T-cell (primary cell): ENCODE measurements at places on chromosomes 11 and 22.

- no peak for DNase-seq
Measured at GRCh38 chr22:42645341-42645937, 3.8 kb downstream of the CYB5R3 start.

- no peak for DNase-seq
Measured at GRCh38 chr11:128469220-128469619, 118.1 kb downstream of the ETS1 start.

GRCh38 chr11:11081776-11082175, 223.9 kb upstream of the ZBED5 start:
- no peak for DNase-seq

GRCh38 chr11:81380395-81380794, 1353.3 kb downstream of the FAM181B start:
- DNase-seq: no peak

DNA sequence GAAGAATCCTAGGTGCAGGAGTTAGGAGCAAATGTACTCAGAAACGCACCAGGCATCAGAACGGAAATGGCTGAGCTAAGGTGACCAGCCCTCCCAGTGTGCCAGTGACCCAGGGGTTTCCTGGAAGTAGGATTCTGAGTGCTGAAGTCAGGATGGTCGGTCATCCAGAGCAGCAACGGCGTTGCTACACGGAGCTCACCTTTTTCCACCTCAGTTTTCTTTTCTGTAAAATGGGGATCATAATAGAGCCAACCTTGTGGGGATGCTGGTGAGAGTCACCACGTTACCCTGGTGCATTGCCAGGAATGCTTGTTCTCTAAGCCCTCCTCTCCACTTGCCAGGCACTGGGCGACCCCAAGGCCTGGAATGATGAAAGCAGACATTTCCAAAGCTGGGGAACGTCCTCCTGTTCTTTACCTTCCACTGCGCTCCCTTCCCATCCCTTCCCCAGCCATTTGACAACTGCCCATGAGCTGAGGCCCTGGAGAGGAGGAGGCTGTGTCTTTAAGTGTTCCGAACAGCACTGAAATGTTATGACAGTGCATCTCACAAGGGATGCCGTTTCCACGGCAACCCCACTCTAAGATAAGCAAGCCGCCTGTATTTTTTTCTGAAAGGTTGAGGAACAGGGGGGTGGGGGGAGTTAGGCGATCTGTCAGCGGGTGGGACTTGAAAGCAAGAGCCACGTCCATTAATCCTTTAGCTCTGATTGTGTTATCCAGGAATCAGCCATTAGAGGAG, 66.8 kb downstream of the TSPAN18 start:
- no peak for DNase-seq

- no peak for DNase-seq
Measured at GRCh38 chr11:17240780-17241179, 33.0 kb upstream of the PIK3C2A start.

DNA sequence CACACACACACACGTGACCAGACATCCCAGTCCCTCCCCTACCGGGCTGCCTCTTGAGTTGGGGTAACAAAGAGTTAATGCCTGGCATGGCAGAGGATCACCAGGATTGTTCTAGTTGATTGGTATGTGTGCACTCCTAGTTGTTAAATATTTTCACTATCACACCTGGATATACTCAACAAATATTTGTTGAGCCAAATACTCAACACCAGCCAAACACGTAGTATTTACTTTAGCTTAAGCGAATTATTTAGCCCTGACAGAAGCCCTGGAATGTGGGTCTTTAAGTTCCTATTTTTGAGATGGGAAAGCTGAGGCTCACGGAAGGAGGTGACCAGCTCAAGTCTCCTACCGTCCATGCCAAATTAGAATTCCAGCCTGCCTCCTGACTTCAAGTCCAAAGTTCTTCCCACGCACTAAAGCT, 10.5 kb downstream of the CD3E start:
- DNase-seq: no peak

DNA sequence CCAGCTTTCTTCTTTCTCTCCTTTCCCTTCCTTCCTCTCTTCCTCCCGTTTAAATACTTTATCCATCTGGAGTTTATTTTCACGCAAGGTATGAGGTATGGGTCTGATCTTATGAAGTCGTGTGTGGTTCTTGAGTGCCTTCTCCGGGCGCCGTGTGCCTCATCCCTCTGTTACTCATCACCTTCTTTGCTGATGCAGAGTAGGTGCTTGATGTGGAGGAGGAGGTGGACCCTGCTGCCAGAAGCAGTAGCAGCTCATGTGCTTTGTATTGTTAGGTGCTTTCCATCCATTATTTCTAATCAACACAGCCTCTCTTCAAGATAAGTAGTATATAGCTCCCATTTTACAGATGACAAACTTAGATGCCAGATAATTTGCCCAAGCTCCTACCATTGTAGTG, 47.0 kb downstream of the TNRC6B start:
- DNase-seq: peak; percentile 33

GRCh38 chr22:32480238-32480637, 5.6 kb downstream of the FBXO7 start:
- no peak for DNase-seq

GRCh38 chr22:29481265-29482000, 1.4 kb downstream of the NEFH start:
- DNase-seq: no peak

GRCh38 chr11:104134745-104135144, 29.2 kb downstream of the PDGFD start:
- DNase-seq: no peak

- no peak for DNase-seq
Measured at GRCh38 chr11:4030197-4030596, 64.4 kb upstream of the RRM1 start.

- DNase-seq: peak; percentile 50
Measured at GRCh38 chr11:2377511-2378443, 667 bp downstream of the CD81 start.

DNA sequence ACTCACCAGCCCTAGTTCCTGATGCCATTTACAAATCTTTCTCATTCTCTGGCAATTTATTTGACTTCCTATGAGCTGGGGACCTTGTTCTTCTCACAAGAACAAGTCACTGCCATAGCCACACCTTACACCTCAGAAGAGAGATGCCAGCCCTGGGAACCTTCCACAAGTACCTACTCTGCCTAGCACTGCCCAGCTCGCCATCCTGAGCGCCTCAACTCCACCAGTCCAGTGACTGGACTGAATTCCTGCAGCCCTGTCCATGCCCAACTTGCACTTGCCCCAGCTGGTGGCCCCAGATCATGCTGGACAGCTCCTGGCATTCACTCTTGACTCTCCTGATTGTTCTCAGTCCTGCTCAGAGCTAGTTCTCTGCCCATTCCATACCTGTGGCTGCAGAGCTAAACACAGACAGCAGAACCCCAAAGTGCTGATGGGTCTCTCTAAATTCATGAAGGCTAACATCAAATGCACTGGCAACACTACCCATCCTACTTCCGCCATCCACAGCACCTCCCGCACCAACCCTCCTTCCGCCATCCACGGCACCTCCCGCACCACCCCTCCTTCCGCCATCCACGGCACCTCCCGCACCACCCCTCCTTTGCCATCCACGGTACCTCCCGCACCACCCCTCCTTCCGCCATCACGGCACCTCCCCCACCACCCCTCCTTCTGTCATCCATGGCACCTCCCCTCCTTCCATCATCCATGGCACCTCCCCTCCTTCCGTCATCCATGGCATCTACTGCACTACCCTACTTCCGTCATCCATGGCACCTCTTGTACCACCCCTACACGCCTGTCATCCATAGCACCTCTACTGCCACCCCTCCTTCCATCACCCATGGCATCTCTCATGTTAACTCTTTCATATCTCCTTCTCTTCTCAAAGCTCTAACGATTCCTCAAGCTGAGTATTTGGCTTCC, 23.6 kb upstream of the SLC25A1 start:
- DNase-seq: no peak

DNA sequence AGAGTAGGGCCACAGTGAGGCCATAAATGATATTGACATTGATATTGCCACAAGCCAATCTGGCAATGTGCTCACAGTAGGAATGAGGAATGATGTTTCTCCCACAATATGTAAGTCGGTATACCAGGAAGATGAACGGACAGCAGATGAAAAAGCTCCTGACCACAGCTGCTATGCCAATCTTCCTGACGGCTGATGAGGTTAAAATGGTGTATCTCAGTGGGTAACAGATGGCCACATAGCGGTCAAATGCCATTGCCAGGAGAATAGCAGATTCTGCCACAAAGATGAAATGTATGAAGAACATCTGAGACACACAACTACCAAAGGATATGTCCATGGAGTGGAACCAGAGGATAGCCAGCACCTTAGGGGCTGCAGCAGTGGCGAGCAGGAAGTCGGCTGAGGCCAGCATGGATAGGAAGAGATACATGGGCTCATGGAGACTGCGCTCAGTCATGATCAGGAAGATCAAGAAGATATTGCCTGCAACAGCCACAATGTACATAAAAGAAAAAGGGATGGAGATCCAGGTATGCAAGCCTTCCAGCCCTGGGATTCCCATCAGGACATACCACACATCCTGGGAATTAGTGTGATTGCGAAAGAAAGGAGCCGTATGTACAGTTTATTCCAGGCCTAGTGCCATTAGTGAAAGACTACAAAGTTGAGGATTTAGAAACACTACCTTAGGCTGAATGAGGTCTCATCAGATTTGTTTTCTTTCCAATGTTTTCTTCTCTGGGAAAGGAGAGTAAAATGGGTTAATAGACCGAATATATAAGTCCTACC, 22.2 kb downstream of the OR51V1 start:
- no peak for DNase-seq

DNA sequence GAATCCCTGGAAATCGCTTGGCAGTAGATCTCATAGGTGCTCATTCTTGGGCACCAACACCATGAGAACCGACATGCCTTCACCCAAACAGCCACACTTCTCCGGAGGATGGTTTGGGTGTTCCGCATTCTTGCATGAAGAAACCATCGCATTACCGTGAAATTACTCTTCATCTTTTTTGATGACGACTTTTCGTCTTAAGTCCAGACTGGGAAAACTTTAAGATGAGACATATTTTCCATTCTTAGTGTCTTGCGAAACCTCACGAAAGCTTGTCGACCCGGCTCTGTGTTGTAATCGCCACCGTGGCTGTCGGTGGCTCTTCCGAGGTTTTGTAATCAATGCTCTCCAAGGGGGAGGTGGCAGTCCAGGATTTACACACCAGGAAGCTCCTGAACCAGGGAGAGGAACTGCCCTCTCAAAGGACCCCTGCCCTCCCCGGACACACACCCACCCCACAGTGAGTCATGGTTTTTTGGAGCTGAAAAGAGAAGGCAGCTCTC, 1.7 kb downstream of the TOM1 start:
- DNase-seq: no peak

DNA sequence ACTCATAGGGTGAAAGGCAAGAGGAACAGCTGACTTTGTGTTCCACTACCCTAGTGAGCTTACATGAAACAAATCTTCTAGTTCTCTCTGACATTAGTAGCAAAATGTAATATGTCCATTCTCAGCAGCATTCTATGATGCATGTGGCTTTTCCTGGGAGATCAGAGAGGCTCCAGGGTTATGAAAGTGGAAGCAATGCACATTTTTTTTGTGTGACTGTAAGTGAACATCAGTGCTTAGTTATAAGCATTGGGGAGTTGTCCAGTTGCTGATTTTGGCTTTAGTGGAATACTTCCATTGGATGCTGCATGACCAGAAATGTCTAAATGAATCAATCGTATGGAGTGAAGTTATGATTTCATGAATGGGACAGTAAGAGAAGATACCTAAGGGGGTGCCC, 255.9 kb downstream of the FAT3 start:
- DNase-seq: no peak

- DNase-seq: no peak
Measured at GRCh38 chr11:46901156-46901555, 17.2 kb downstream of the LRP4 start.

GRCh38 chr22:39773976-39774539, 119.5 kb downstream of the ENTHD1 start:
- DNase-seq: peak; percentile 17

DNA sequence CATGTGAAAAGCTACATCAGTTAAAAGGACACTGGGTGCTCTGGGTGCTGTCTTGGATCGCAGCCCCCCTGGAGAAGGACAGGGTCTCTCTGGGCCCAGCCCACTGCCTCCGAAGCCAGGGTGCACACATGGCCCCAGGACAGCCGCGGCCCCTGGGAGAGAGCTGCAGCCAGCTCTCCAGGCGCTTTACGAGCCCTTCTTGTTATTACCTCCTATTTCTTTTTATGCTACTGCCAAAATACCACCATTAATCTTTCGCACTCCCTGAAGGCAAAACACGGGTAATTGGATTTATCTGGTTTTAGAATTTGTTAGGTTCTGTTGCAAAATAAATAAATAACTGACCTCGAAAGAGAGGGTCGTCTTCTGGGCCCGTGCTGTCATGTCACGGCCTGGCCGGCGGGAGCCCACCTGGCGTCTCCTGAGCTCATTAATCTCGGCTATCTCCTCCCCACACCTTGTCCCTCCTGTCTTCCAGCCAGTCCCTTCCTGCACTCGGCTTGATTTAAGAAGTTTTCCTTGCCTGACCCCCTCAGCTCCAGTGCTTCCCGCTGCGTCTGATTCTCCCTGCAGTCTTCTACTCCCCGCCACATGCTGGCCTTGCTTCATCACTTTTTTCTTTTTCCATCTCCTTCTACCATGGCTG, 611.7 kb downstream of the OPCML start:
- no peak for DNase-seq

DNA sequence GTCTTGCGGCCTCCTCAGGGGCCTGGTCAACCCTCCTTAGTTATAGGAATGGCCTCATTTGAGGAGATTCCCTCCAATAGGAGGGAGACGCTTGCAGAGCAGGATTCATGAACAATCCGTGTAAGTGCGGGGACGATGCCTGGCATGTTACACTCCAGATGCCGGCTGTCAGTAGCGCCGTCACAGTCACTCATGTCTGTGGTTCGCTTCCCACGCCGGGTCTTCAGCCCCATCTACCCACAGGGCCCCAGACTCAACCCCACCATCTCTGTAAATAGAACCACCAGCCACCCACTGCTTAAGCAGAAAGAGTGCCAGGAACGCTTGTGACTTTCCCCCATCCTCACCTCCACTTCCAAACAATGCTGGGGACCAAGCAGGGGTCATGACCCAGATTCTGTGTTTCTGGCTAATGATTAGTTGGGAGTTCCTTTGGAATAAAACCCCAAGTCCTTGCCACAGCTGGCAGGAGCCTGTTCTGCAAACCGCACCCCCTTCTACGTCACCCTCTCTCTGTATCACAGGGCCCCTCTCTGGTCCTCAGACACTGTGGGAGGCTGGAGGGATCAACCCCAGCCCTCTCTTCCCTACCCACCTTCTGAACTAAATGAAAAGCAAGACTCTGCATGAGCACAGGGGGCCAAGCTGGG, 38.8 kb upstream of the TOLLIP start:
- no peak for DNase-seq

DNA sequence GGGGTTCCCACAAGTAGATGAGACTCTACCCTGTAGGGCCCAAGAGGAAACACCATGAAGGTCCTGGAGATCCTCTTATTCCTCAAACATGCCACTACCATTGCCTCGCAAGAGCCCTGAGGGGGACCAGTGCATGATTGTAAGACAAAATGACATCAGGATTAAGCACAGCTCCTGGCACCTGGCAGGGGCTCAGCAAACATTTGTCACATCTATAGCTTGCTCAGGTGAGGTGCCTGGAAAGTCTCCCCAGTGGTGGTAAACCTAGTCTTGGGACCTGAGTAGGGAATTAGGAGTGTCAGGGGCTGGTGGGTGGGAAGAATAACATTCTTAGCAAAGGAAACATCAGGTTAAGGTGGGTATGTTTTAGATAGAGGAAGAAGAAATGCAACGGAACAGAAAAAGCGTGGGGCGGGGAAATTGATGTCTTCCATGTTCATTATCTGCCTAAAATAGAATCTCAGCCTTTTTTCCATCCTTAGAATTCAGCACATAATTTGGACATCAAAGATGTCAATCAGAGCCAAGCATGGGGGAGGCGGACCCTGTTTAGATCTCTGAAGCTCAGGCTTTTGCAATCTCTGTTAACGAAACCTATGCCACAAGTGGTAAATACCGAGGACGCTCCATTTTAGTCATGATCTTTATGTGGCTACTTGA, 924 bp downstream of the YPEL1 start:
- no peak for DNase-seq
